ENCODE measurements at places on chromosomes 13 and 19. TPM values are rescaled to one million over a fixed set of nuclear protein-coding genes. Genes with fewer than 3 reads are reported as not detected.

- no peak for DNase-seq
- peaks cover 3% of the 10 kb centered on the region for H3K36me3 ChIP-seq
- H3K27me3 ChIP-seq = no peaks in the 10 kb centered on the region
- peaks cover 3% of the 10 kb centered on the region for H3K4me1 ChIP-seq
- no peak overlapping the region for H3K4me3 ChIP-seq
These were observed 10.3 kb upstream of the MEDAG start for GRCh38 chr13:30895773-30896172.

- H3K27me3 ChIP-seq = no peaks in the 10 kb centered on the region
- no peaks in the 10 kb centered on the region for H3K4me1 ChIP-seq
- no peaks in the 10 kb centered on the region for H3K36me3 ChIP-seq
- peak overlapping the region; percentile 80 for H3K4me3 ChIP-seq
- no peak for DNase-seq
These were observed 512 bp downstream of the LRRC8E start for GRCh38 chr19:7888826-7889217.

- H3K4me1 ChIP-seq = no peaks in the 10 kb centered on the region
- H3K27ac ChIP-seq = no peak overlapping the region
- no peak for DNase-seq
These were observed 172.7 kb downstream of the KLF5 start for GRCh38 chr13:73231471-73231870.

DNA sequence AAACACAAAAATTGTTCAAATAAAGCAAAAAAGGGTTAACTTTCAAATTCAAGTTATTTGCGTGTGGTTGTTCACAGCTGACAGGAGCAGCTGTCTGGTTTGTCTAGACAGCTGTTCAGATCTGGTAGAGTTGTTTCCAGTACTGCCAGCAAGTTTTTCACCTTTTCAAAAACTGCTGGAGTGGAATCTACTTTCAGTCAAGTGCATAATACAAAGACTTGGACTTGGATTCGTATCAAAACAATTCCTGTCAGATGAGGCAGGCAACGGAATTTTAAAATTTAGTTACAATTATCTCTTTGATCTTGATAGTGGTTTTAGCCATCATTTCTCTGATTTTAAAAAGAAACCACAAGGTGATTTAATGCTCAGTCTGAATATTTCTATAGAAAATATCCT, 51.7 kb upstream of the EEF1AKMT1 start:
- no peak overlapping the region for H3K27ac ChIP-seq
- H3K4me3 ChIP-seq = no peak overlapping the region
- H3K36me3 ChIP-seq = peaks cover 5% of the 10 kb centered on the region
- H3K27me3 ChIP-seq = no peaks in the 10 kb centered on the region

Gene MTUS2
- total RNA-seq = 0.42 TPM

DNA sequence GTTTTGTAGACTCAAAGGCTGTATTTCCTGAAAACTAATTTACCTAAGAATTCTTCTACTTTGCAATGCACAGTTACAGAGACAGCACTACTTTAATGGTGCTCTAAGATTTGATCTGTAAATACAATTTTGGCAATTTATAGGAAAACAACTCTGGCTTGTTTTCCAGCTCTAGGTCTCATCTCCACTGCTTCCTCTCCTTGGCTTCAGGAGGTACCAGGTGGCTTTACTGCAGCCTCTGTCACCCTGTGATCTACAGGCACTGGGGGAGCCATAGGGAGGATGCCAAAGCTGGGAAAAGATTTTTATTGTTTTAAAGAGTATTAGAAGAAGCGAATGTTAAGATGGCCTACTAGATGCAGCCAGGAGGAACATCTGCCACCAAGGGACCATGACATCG, 1563.6 kb downstream of the OLFM4 start:
- no peaks in the 10 kb centered on the region for H3K27me3 ChIP-seq
- no peak overlapping the region for H3K4me3 ChIP-seq
- no peak for DNase-seq
- no peak overlapping the region for H3K27ac ChIP-seq
- H3K4me1 ChIP-seq = no peaks in the 10 kb centered on the region
- H3K36me3 ChIP-seq = peaks cover 24% of the 10 kb centered on the region

Gene PDE4C
- 1.8 TPM for total RNA-seq

DNA sequence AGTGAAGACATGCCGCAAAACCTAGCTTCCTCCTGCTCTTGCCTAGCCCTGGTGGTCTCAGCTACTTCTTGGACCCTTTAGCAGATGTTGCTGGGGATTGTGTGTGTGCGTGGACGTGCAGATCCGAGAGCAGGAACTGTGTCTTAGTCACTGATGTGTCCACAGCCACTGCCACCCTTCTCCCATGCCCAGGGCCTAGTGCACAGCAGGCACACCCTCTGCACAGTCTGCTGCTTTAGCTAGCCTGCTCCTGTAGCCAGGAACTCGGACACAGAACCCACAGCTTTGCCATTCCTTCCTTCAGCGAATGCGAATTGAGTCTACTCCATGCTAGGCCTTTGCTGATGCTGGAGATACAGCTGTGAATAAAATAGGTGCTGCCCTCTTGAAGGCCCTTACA, 2.3 kb downstream of the CLPTM1 start:
- no peak overlapping the region for H3K4me3 ChIP-seq
- no peaks in the 10 kb centered on the region for H3K4me1 ChIP-seq
- H3K27ac ChIP-seq = no peak overlapping the region
- no peaks in the 10 kb centered on the region for H3K27me3 ChIP-seq

Gene ANO8
- total RNA-seq = 21.9 TPM

DNA sequence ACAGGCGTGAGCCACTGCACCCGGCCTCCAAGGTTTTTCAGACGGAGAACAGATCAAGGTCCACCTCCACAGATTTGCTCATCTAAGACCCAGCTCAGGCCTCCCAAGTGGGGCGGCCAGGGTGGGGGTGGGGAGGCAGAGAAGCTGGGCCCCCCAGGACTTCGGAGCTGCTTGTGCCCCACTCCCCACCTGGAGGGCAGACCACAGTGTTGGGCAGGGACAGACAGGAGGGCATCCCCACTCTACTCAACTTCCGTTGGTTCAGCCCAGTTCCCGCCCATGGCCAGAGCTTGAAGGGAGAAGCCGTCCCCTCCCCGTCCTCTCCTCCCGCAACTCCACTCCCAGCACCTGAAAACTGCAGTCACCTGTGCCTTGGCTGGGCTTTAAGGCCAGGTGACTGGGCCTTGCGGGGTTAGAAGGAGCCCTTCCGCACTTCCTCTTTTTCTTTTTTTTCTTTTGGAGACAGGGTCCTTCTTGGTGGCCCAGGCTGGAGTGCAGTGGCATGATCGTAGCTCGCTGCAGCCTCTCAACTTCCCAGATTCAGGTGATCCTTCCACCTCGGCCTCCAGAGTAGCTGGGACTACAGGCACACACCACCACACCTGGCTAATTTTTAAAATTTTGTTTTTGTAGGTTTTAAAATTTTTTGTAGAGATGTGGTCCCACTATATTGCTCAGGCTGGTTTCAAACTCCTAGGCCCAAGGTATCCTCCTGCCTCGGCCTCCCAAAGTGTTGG, 734 bp upstream of the LRRC8E start:
- no peak overlapping the region for H3K4me3 ChIP-seq
- DNase-seq = peak; percentile 65
- no peaks in the 10 kb centered on the region for H3K36me3 ChIP-seq
- no peaks in the 10 kb centered on the region for H3K27me3 ChIP-seq
- H3K4me1 ChIP-seq = no peaks in the 10 kb centered on the region

- H3K4me1 ChIP-seq = peaks cover 3% of the 10 kb centered on the region
- H3K36me3 ChIP-seq = 0 out of 2 replicates have a peak, but pooled peaks cover 2% of the 10 kb centered on the region
- H3K27ac ChIP-seq = no peak overlapping the region
- no peaks in the 10 kb centered on the region for H3K27me3 ChIP-seq
- DNase-seq = peak; percentile 38
These were observed 401.7 kb downstream of the GPC6 start for GRCh38 chr13:93628136-93628797.

GRCh38 chr19:49427855-49428546, 2.8 kb downstream of the GFY start:
- H3K27ac ChIP-seq = no peak overlapping the region
- H3K36me3 ChIP-seq = peaks cover 11% of the 10 kb centered on the region

DNA sequence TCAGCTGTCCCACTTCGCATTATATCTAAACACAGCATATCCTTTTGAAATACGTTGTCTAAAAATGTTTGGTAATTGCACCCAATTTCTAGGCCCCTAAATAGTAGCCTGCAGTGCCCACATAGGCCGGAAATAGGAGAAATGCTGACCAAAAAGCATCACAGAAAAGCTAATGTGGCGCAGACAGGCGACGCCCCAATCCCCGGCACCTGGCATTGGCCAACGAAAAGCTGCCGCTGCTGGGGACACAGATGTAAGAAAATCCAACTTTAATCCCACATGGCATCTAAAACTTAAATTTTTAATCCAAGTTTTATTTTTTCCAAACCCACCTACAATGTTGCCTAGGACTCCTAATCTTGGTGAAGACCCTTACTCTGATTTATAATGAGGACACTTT, 4.0 kb downstream of the SAFB2 start:
- H3K4me1 ChIP-seq = no peaks in the 10 kb centered on the region
- no peaks in the 10 kb centered on the region for H3K27me3 ChIP-seq
- H3K27ac ChIP-seq = no peak overlapping the region
- H3K36me3 ChIP-seq = peaks cover 70% of the 10 kb centered on the region
- DNase-seq = no peak
- no peak overlapping the region for H3K4me3 ChIP-seq

Gene RAB20
- total RNA-seq = 12.3 TPM

DNA sequence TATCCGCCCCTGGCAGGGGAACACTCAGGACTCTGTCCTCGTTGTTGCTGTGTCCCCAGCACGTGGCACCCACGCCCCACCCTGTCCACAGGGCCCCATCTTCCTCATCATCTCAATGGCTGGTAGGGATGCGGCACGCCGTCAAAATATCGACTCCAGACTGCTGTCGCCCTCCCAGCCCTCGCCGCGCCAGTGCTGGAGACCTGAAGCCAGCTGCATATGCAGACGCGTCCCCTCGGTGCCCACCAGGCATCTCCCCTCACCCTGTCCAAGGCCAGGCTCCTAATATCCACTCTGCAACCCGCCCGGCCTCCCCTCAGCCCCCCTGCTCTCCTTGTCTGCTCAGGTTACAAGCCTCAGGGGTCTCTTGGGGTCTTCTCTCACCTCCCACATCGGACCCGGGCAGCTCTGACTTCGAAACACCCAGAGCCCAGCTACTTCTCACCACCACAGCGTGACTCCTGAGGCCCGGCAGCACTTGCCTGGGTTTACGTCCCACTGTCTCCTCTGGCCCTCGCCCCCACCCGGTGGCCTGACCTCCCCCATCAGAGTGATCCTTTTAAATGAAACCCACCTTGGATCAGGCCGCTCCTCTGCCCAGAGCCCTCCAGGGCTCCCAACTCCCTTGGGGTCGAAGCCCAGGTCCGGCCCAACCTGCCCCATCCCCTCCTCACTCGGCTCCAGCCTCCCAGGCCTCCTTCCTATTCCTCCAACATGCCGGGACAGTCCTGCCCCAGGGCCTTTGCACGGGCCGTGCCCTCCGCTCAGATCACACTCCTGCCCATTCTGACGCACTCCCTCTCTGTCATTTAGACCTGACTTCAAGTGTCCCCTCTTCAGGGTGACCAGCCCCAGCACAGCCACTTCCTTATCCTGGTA, 12.5 kb downstream of the PLIN4 start:
- DNase-seq = no peak
- peaks cover 39% of the 10 kb centered on the region for H3K36me3 ChIP-seq
- no peak overlapping the region for H3K27ac ChIP-seq

DNA sequence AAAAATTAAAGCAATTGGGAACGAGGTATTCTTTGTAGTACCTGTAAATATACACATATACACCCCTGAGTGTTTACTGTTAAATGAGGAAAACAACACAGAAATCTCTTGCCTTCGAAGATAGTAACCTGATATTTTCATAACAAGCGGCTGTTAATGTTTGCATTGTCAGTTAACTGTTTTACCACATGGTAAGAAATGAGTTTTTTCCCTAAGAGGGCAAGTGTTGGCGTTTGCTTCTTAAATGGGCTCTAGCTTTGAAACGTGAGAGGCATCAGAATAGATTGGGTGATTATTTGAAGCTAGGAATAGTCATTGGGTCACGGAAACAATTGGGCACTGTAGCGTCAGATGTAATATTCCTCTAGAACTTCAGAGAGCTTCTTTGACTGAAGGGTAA, 22.0 kb upstream of the UPF3A start:
- no peaks in the 10 kb centered on the region for H3K4me1 ChIP-seq
- peaks cover 87% of the 10 kb centered on the region for H3K36me3 ChIP-seq
- no peak overlapping the region for H3K27ac ChIP-seq

- no peaks in the 10 kb centered on the region for H3K4me1 ChIP-seq
- H3K27ac ChIP-seq = no peak overlapping the region
- no peak overlapping the region for H3K4me3 ChIP-seq
- peak; percentile 86 for DNase-seq
- H3K27me3 ChIP-seq = no peaks in the 10 kb centered on the region
- H3K36me3 ChIP-seq = peaks cover 26% of the 10 kb centered on the region
These were observed 2.2 kb upstream of the ZNF665 start for GRCh38 chr19:53195265-53195903.

Gene ZNF667
- not detected for total RNA-seq

Gene STOML3
- total RNA-seq = not detected

Gene TNNT1
- total RNA-seq = 127 TPM

Gene SWSAP1
- 3.8 TPM for total RNA-seq

DNA sequence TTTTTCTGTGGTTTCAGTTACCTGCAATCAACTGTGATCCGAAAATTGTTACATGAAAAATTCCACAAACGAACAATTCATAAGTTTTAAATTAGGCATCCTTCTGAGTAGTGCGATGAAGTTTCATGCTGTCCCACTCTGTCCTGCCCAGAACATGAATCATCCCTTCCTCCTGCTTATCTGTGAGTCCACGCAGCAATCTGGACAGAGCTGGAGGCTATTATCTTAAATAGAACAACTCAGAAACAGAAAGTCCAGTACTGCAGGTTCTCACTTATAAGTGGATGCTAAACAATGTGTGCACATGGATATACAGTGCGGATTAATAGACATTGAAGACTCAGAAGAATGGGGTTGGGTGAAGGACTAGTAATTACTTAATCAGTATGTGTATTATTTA, 583.7 kb upstream of the SPRY2 start:
- H3K27me3 ChIP-seq = no peaks in the 10 kb centered on the region
- no peaks in the 10 kb centered on the region for H3K4me1 ChIP-seq
- H3K36me3 ChIP-seq = no peaks in the 10 kb centered on the region
- H3K4me3 ChIP-seq = no peak overlapping the region
- no peak for DNase-seq

Gene PGLYRP2
- total RNA-seq = not detected

Gene PALM
- total RNA-seq = 23.6 TPM

Gene GZMM
- 0.64 TPM for total RNA-seq

Gene ARMC6
- 66.5 TPM for total RNA-seq

DNA sequence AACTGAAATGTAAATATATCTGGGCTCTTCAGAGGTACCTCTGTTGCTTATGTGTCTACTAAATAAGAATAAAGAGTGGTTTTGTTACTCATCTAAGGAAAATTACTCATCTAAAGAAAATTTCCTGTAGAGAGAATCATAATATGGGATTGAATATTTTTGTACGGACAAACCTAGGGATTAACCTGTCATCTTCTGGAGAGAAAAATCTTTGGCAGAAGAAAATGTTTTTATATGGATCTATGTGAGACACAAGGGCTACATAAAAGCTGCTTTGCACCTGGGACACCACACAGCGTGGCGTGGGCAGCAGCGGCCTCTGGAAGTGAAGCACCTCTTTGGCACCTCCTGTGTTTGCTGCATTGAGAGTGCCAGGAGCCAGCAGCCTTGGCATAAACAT, 242.9 kb upstream of the DACH1 start:
- H3K36me3 ChIP-seq = peaks cover 1% of the 10 kb centered on the region
- DNase-seq = no peak
- no peak overlapping the region for H3K4me3 ChIP-seq
- no peaks in the 10 kb centered on the region for H3K27me3 ChIP-seq
